ENCODE measurements at places on chromosomes 16 and 17.
A peak's percentile ranks its signal among the peaks of the same experiment; 100 is the strongest.

GRCh38 chr16:30354423-30355143 is 525 bp downstream of the CD2BP2 start:
- DNase-seq = no peak
- no peaks in the 10 kb centered on the region for H3K27me3 ChIP-seq
- H3K4me1 ChIP-seq = peaks cover 46% of the 10 kb centered on the region
- H3K4me3 ChIP-seq = peak overlapping the region; percentile 98
- H3K27ac ChIP-seq = peak overlapping the region; percentile 94

DNA sequence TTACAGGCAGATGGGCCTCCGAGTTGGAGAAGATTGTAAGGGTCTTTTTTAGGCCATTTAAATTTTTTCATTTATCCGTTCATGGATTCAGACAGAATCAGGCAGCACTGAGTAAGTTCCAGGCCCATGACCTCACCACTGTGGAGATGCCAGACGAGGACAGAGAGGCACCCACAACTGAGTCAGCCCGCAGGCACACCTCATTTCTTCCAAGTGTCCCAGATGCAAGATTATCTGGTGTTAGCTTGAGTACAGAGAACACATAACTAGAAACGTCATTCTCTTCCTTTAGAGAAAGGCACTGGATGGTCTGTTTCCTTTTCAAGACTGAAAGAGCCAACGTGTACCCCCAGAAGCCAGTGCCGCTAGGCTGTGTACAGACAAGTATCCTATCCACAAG is 16.9 kb downstream of the CLEC16A start:
- no peak for DNase-seq
- H3K36me3 ChIP-seq = peaks cover 48% of the 10 kb centered on the region
- H3K4me1 ChIP-seq = peaks cover 75% of the 10 kb centered on the region
- H3K27ac ChIP-seq = peak overlapping the region; percentile 56
- no peak overlapping the region for H3K4me3 ChIP-seq

- H3K4me3 ChIP-seq = no peak overlapping the region
- H3K4me1 ChIP-seq = no peaks in the 10 kb centered on the region
- no peaks in the 10 kb centered on the region for H3K36me3 ChIP-seq
- no peak for DNase-seq
- H3K27ac ChIP-seq = no peak overlapping the region
These were observed 13.7 kb downstream of the GLP2R start for GRCh38 chr17:9839433-9839832.

DNA sequence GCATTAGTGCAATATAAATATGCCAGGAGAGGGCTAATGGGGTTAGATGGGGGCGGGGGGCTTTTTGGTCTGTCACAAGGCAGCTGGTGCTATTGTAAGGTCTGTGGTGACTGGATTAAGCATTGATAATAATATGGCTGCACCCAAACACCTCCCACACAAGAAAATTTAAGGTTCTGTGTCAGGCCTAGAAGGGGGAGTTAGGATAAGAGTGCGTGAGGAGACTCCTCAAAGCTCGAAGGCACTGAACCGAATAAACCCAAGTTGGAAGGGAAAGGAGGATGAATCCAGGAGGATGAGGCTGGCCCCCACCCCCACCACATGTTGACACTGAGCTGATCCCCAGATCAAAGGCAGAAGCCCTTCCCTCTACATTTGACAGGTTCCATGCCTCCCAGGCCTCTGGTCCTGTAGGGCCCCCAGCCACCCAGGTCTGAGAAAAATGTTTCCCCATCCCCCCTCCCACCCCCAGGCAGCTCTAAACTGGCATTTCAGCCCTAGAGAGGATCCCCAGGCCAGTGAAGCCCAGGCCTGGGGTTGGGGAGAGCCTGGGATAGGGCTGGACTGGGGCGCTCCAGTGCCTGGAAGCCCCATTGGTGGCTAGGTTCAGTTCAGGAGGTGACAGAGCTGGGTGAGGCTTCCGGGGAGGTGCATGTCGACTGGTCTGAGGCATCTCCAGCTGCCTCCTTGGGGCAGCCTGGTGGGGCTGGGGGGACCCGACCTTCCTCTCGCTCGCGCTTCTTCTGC is 1.7 kb downstream of the HOXB1 start:
- H3K4me1 ChIP-seq = peaks cover 10% of the 10 kb centered on the region
- no peak for DNase-seq
- H3K27me3 ChIP-seq = peaks cover 39% of the 10 kb centered on the region
- no peaks in the 10 kb centered on the region for H3K36me3 ChIP-seq
- no peak overlapping the region for H3K4me3 ChIP-seq

DNA sequence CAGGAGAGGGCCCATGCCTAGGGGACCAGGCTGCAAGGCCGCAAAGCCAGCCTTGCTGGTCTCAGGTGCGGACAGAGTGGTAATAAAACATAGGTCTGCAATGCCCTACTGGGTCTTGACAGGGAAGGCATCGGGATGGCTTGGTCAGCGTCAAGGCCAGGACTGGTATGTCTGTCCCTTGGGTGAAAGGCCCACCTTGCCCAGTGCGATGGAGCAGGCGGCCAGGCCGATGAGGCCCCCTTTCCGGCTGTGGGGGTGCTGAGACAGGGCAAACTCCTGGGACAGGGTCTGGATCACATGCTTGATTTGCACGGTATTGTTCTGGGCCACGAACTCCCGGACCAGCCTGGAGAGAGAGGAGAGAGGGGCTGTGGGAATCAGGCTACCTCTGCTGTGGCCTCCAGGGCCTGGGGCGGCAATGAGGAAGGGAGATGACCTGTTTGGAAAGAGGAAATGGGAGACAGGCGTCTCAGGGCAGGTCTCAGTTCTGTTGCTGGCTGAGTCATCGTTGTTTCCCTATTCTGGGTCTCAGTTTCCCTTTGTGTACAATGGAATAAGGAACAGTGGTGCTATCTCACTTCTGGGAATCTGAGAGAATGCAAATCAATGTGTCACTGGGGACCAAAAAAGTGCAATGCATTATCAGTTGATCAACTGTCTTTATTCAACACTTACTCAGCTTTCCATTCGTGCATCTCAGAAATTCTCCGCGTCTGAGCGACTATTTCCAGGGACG is 14.8 kb downstream of the VAC14 start:
- no peak overlapping the region for H3K4me3 ChIP-seq
- DNase-seq = no peak
- H3K36me3 ChIP-seq = peaks cover 31% of the 10 kb centered on the region

GRCh38 chr17:50539762-50540559 is 7.0 kb upstream of the SPATA20 start:
- no peak overlapping the region for H3K27ac ChIP-seq
- H3K4me3 ChIP-seq = no peak overlapping the region
- peaks cover 12% of the 10 kb centered on the region for H3K27me3 ChIP-seq

DNA sequence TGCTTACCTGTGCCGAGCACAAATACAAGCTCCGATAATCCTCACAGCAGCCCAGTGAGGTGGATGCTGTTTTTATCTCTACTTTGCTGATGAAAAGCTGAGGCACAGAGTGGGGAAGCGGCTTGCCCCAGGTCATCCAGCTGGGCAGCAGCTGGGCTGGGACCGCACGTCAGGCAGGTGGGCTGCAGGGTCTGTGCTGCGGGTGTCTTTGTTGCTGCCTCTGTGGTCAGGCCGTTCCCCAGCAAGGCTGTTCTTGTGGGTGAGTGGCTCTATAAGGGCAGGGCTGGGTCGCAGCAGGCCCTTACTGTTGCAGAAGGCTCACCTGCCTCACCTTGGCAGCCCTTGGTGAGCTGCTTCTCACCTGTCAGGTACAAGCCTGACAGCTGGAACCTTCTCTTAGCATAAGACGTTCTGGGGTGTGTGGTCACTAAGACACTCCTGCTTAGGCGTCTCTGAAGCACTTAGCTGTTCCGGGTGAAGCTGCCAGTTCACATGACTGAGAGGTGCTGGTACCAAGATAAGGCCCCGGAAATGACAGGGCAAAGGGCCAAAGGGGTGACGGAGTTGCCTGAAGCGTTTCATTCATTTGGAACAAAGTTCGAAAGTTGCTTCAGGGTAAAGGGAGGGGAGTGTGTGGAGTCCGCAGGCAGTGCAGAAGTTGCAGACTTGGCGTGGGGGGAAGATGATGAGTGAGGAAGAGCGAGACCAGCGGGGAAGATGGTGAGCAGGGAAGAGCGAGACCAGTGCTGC is 17.4 kb downstream of the IRF8 start:
- H3K27me3 ChIP-seq = no peaks in the 10 kb centered on the region
- H3K27ac ChIP-seq = peak overlapping the region; percentile 27

DNA sequence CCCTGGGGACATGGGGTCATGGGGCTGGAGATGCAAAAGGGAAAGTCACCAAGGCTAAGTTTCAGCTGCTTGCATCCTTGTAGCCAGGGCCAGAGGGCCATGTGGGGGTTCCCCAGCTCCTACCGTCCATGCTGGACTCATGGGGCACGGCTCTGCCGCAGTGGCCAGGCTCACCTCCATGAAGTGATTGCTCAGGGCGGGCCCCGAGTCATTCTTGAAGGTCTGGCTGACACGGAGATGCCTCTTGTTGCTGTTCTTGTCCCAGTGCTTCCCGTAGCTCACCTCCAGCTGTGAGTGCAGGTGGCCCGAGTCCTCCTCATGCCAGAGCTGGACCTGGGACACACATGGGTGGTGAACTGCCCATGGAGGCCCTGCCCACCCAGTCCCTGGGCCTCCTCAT is 114.5 kb downstream of the RMI2 start:
- no peaks in the 10 kb centered on the region for H3K4me1 ChIP-seq
- no peaks in the 10 kb centered on the region for H3K27me3 ChIP-seq
- no peak overlapping the region for H3K4me3 ChIP-seq
- no peak for DNase-seq

GRCh38 chr16:19542138-19542821 is 13.2 kb upstream of the VPS35L start:
- H3K27ac ChIP-seq = no peak overlapping the region
- no peaks in the 10 kb centered on the region for H3K4me1 ChIP-seq

DNA sequence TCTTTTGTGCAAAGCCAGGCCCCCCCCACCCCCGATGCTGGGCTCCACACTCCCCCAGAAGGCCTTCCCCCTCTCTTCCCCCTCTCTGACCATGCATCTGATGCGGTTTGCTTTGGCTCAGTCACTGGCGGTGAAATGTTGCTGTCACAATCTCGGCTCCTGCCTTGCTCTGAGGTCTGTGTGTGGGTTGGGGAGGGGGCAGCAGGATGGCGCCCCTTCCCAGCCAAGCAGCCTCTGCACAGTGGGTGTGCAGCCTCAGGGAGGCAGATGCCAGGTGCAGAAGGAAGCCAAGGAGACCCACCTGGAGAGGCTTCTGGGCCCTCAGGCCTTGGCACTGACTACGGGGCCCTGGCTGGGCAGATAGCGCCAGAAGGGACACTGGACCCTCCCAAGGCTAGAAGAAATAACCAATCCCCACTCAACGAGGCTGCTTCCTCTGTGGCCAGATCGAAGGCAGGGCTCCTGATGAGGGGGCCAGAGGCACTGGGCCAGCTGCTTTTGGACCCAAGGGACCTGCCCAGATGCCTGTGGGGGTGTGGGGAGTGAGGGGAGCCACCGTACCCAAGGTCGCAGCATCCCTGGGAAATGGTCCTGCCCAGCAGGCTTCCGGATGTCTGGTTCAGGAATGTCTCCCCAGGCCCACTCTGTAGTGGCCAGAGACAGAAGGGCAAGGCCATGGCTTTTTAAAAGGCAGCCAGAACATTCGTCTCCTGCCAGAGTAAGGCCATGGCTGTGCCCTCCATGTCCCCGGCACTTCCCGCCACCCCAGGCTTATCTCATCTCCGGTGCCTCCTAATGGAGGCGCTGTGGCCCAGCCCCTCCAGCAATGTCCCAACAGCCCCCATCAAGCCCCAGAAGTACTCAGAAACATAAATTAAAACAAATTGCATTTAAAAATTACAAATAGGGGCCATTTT is 43.4 kb upstream of the SLC38A10 start:
- no peaks in the 10 kb centered on the region for H3K36me3 ChIP-seq
- H3K4me3 ChIP-seq = no peak overlapping the region
- no peak overlapping the region for H3K27ac ChIP-seq
- peaks cover 6% of the 10 kb centered on the region for H3K4me1 ChIP-seq
- DNase-seq = no peak

GRCh38 chr17:43434902-43435319 is 36.1 kb downstream of the ARL4D start:
- no peaks in the 10 kb centered on the region for H3K36me3 ChIP-seq
- H3K4me1 ChIP-seq = no peaks in the 10 kb centered on the region
- peaks cover 19% of the 10 kb centered on the region for H3K27me3 ChIP-seq
- no peak overlapping the region for H3K4me3 ChIP-seq
- no peak for DNase-seq

GRCh38 chr16:15949210-15950160 is at the start of gene ABCC1:
TSS of gene ABCC1 (plus strand) at chr16:15949616. CDS start at chr16:15949752, 136 bp downstream.
- H3K4me1 ChIP-seq = peaks cover 59% of the 10 kb centered on the region
- peaks cover 2% of the 10 kb centered on the region for H3K27me3 ChIP-seq
- DNase-seq = peak; percentile 76
- H3K4me3 ChIP-seq = peak within 1 kb of the TSS; percentile 92
- peaks cover 16% of the 10 kb centered on the region for H3K36me3 ChIP-seq

DNA sequence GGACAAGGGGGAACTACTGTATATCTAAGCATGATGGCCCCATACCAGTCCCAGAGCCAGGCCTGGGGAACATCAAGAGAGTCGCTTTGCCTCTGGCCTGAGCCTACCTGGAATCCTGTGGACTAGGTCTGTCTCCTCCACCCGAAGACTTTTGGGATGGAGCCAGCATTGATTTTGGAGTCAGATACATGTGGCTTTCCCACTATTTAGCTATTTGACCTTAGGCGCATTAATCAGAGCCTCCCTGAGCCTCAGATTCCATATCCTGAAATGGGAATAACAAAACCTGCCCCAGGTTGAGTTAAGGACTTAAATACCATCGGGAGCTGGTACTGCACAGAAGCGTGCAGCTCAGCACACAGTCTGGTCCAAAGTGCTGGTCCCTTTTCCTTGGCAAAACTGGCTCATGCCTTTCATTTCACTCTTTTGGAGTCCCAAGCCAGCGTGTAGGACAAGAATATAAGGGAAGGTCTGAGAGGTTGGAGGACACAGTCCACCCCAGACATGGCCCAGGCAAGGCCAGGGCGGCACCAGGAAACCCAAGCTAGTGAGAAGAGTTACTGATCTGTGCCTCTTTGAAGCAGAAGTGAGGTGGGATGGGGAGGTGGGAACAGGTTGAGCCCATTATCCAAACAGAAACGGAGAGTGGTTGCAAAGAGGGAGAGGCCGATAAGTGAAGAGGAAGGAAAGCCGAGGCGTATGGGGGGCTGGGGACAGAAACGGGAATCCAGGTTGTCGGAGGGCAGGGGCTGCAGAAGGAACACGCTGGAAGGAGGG is 986 bp downstream of the FA2H start:
- peaks cover 8% of the 10 kb centered on the region for H3K4me1 ChIP-seq
- H3K4me3 ChIP-seq = peak overlapping the region; percentile 62
- no peaks in the 10 kb centered on the region for H3K36me3 ChIP-seq
- no peak overlapping the region for H3K27ac ChIP-seq

Measured in activated naive CD8-positive, alpha-beta T cell treated with anti-CD3 and anti-CD28 coated beads, Interleukin-2, amount 50 U/mL, for 24 hours (primary cell).